Foreskin melanocyte (primary cell): ENCODE measurements at places on chromosomes 2 and 18.

DNA sequence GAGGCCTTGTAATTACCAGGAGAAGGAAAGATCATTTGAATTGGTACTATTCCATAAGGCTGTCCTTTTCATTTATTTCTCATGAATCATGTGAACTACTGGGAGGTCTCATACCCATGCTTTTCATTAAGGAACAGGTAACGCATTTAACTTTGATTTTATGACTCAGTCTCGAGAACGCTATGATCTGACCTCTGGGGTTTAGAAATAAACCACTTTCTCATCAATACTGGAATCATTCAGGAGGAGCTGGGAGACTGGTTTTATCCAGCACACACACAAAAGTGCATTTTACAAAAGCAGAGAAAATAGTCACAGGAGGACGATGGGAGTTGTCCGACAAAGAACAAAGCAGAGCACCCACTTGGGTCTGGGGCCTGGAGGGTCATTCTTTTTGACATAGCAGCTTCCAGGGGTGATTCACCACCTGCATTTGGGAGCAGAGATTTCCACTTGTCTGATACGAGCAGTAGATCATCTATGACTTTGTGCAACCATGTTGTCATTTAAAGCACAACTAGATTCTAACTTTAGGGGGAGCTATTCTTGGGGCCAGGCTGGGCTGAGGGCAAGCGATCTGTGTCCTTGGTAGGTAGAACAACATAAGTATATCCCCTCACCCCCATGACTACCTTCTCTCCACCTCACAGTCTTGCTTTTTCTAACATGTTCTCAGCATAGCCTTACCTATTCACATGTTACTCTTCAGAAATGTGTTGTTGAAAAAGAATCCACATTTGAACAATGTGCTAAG, 95.9 kb upstream of the SCG2 start:
- no peak for DNase-seq

DNA sequence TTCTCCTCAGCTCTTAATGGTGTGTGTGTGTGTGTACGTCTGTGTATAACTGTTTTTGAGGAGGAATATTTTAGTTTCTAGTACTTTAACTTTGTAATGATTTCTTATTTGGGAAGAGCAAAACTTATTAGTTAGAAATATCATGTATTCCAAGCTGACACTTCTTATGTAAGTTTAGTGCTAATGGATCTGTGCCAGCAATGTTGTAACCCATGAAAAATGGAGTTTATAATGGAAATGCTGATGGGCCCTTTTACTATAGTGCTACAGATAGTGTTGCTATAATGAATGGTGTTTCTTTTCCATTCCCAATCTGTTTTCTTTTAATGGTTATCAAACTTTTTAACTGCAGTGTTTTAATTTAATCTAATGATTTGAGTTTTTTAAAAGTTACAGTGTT, 49.8 kb upstream of the OTX1 start:
- DNase-seq, result no peak

GRCh38 chr18:59376351-59376935, 17.4 kb upstream of the LMAN1 start:
- DNase-seq, result no peak

DNA sequence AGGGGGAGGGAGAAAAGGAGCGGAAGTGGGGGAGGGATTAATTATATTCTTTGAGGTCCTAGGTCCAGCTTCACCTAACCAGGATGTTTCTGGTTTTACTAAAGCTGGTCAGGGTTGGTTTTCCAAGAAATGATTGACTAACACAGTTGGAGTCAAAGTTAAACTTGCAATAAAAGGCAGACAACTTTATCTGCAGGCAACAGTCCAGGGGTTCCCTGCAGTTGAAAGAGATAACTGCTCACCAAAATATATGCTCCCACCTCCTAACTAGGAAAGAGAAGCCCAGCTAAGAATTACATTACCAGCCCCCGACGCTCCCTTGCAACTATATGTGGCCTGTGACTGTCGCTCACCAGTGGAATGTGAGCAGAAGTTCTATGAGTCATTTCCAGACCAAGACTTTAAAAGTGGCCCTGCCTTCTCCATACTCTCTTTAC, 140.0 kb upstream of the PKDCC start:
- no peak for DNase-seq

GRCh38 chr2:231469583-231469950, 5.3 kb upstream of the NCL start:
- no peak for DNase-seq

GRCh38 chr2:46885376-46885775, 30.2 kb downstream of the MCFD2 start:
- DNase-seq, result no peak

GRCh38 chr2:117170897-117171296, 643.6 kb upstream of the DDX18 start:
- DNase-seq, result no peak

DNA sequence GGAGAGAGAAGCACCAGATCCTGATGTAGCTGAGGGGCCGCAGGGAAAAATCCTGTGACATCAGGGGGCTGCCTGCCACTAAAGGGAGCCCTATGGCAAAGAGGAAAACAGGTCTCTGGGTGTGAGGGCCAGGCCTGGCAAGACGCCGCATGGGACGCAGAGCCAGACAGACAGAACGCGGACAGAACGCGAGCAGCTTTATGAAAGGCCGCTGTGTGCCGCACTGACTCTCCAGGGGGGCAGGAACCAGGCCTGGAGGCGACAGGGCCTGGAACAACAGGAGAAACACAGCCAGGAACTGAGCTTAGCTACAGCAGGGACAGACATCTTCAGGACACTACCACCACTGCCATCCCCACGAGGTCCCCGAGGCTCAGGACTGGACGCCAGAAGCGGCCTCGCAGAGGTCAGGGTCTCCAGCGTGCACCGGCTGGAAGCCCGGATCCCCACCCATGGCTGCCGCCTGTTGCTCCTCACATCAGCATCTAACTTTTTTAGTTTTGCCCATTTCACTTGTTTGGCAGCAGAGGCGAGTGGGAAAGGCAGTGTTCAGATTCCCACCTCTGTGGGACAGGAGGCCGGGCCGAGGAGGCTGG, 131.6 kb downstream of the VAPA start:
- DNase-seq, result no peak

- DNase-seq, result no peak
Measured at GRCh38 chr2:158603986-158604385, 147.2 kb downstream of the PKP4 start.

DNA sequence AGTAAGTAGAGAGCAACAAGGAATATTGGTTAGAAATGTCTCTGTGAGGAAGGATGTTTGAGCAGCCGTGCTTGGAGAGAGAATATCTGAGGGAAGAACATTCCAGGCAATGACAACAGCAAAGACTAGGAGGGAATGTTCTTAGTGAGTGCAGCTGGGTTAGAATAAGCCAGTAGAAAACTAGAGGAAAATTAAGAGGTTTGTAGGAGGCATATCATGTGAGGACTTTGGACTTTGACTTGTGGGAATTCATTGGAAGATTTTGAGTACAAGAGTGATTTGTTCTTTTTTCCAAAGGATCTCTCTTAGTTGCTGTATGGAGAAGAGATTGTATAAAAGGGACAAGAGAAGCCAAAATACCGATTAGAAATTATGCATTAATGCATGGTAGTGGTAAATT, 47.2 kb downstream of the PPM1B start:
- peak; percentile 12 for DNase-seq

DNA sequence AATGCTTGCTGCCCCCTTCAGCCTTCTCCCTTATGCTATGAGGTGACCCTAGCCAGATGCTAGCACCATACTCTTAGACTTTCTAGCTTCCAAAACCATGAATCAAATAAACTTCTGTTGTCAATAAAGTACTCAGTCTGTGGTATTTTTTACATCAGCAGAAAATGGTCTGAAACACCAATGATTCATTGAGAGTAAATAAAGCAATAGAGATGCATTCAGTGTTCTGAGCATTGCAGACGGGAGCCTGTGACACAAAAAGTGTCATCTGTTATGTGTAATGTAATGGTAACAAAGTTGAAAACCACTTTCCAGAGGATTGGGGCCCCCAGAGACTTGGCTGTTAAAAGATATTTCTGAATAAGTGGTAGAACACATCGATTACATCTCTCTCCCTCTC, 758.0 kb upstream of the NRXN1 start:
- no peak for DNase-seq

DNA sequence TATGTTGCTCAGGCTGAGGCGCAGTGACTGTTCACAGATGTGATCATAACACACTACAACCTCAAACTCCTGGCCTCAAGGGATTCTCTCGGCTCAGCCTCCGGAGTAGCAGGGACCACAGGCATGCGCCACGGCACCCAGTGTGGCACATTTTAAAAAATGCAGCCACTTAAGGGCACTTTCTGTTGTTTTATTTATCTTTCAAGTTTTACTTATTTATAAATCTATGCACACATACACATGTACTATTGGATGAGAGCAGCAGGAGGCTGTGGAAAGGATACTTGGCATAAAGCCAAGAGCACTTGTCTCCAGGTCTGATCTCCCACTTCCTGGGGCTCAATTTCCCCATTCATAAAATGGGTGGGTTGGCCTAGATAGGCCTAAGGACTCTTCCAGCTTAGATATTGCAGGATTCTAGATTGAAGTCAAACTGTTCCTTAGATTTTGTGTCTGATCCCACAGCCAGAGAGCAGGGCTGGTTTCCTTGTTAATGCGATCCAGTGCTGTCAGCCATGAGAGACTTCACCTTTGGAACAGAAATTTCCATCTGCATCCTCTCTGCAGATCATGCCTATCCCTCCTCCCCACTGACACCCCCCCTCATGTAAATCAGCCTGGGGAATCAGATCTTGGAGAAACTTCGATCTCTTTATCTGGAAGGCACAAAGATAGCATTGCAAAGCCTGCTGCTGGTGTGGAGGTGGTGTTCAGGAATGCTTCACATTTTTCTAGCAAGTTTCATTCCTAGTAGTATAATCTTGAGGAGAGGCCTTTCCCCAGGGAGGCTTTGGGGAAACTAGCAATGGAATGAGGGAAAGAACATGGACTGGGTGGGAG, 24.7 kb downstream of the PCBP1 start:
- no peak for DNase-seq

- no peak for DNase-seq
Measured at GRCh38 chr18:63590373-63590772, 3.2 kb downstream of the SERPINB13 start.

DNA sequence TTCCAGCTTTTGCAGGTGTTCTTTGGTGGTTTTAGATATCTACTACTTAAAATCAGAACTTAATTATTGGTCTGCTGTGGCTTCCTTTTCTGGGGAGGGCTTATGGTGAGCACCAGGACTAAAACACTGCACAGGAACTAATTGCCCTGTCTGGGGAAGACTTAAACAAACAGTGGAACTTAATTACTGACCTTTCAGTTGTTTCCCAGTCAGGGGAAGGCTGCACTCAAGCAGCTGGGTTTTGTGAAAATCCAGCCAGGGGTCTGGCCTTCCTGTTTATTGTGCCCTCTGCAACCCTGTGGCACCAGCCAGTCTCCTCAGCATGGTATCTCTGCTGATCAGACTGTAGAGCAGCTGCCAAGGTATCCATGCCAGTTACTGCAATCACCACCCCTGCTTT, 398.2 kb downstream of the ADCYAP1 start:
- DNase-seq, result no peak

DNA sequence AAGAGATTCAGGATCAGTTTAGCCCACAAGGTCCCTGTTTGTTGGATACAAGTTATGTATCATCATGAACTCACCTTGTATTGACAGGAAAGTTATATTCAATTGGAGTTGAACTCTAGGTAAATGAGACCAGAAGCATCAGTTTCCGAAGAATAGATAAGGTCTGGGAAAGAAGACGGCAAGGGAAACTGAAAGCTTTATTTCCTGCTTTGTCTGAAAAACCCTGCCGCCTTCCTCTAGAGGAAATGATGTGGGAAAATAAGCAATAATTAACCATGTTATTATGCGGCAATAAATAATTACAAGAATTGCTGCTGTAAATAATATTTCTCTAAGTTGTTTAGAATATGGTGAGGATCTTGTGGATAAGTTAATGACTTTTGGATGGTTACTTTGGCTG, 32.0 kb downstream of the LPIN1 start:
- DNase-seq, result no peak

DNA sequence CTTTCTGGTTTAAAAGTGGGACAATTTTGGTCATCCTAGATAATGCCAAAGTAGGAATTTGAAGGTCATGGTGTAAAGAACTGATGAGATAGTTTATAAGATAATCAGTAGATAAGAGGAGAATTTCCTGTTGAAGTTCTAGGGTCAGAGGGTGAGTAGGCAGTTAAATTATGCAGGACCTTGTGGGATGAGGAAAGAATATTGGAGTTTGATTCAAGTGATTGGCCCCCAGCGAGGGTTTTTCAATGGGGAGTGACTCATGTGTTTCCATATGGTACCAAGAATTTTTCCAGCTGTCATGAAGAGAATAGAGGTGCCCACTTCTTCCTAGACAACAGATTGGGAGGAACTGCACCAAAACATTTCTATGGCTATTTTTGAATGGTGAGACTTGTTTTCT, 940.2 kb upstream of the ZEB2 start:
- no peak for DNase-seq

DNA sequence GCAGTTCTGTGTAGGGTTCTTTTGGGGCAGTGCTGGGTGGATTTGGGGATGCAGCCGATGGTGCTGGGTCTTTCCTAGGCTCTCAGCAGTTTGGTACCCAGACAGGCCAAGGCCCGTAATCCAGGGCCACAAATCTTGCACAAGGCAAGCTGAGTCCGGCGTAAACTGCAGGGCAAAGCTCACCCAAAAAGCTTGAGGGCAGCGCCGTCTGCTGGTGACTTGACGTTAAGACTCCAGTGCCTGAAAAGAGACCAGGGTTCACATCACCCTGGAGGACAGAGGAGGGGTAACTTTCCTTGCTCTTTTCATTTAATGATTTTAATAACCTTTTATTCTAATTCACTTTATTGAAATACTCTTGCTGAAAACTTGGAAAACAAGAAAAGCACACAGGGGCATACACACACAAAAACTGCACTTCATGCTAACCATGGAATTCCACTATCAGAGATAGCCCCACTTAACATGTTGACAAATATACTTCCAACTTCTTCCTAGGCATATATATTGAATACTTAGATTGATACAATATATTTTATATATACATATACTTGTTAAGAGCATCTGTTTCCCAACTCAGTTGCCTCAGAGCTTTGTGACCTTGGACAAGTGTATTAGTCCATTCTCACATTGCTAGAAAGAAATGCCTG, 38.9 kb downstream of the CNGA3 start:
- DNase-seq, result peak; percentile 38

GRCh38 chr2:150677551-150677950, 190.1 kb upstream of the RND3 start:
- DNase-seq, result no peak

DNA sequence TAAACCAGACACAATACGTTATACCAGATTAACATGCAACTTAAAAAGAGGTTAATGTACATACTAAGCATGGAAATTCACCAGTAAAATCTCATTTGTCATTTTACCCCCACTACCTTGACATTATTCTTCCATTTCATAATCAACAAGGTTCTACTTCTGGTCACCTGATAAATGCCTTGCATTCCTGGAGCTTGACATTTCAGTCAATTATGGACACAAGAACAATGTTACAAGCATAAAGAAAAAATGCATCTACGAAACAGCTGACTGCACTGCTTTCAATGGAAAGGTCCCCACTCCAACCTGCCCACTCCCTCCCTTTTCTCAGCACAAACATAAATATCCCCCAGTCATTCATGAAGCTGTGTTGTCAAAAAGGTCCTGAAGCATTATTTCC, 31.4 kb downstream of the ARL5A start:
- no peak for DNase-seq
